ENCODE measurements at places on chromosomes 4 and X.

- DNase-seq, result no peak
Measured at GRCh38 chrX:123801901-123802300, 58.0 kb upstream of the XIAP start.

DNA sequence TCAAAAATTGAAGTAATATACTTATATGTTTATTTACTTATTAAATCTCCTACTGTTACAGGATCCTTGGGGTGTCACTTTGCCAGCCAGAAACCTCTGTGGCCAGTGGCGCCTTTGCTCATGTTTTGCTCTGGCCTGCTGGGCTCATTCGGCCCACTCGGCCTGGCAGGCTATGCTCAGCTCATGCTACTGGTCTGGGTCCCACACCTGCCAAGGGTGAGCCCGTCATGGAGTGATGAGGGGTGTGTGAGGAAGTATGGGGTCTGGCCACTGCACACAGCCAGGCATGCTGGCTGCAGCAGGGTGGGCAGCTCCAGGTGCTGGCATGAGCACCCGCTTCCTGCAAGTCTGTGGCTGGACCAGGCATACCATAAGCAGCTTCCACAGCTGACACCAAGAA lies 25.1 kb downstream of the ADH7 start:
- DNase-seq, result no peak

- DNase-seq, result no peak
Measured at GRCh38 chr4:81214144-81214880, 710 bp downstream of the PRKG2 start.

DNA sequence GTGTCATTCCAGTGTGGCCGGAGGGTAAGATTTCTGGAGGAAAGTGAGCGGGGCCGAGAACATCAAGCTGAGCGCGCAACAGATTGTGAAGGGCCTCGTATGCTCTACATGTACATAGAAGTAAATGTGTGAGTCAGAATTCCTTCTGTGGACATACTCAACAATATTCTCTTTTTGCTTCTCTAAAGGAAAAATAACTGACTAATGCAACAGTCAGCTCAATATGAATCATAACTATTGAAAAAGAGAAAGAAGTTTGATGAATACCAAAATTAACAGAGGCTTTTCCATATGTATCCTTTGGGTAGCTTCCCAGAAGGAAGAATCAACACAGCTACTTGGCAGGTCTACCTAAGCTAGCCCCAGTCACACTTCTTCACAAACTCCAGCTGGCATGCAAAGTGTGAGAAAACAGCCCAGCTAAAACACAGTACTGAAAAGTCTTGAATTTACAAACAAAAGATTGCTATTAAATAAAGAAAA lies 87.5 kb upstream of the ZFP42 start:
- no peak for DNase-seq

- no peak for DNase-seq
Measured at GRCh38 chr4:3313139-3313538, 20.3 kb downstream of the RGS12 start.

DNA sequence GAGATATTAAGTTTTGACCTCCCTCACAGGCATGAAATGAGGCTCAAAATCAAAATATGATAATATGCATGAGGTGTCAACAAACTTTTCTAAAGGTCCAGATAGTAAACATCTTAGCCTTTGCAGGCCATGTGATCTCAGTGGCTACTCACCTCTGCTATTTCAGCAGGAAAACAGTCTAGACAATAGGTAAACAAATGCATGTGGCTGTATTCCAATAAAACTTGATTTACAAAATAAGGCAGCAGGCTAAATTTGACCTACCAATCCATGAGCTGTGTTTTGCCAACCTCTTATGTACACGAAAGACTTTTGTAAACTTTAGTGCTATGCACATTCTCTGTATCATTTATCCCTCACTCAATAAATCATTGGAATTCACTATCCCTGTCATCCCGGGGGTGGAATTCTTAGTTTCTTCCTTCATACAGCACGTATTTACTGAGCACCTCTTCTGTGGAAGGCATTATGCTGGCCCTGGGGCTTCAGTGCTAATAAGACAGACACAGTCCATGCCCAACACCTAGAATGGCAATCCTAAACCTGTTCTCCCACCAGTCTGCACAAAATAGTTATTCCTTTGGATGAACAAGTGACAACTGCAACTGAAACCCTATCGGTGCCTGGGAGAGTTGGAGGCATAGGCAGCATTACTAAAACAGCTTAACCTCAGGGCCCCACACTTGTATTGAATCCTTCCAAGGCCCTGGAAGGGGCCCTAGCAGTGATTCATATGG lies 19.9 kb downstream of the MAGEB17 start:
- no peak for DNase-seq

- no peak for DNase-seq
Measured at GRCh38 chr4:13285336-13285735, 198.8 kb downstream of the RAB28 start.
